ENCODE measurements at places on chromosomes 5 and 9. TPM values are rescaled to one million over a fixed set of nuclear protein-coding genes. Genes with fewer than 3 reads are reported as not detected.

SLC6A19 gene
- not detected for total RNA-seq

NMUR2 gene
- total RNA-seq, result not detected

SPINK1 gene
- not detected for total RNA-seq

IL3 gene
- not detected for total RNA-seq

ADAMTSL1 gene
- total RNA-seq, result 0.99 TPM

SV2C gene
- not detected for total RNA-seq

CDKN2B gene
- total RNA-seq, result 1.4 TPM

ZFP37 gene
- total RNA-seq, result 0.99 TPM

DNA sequence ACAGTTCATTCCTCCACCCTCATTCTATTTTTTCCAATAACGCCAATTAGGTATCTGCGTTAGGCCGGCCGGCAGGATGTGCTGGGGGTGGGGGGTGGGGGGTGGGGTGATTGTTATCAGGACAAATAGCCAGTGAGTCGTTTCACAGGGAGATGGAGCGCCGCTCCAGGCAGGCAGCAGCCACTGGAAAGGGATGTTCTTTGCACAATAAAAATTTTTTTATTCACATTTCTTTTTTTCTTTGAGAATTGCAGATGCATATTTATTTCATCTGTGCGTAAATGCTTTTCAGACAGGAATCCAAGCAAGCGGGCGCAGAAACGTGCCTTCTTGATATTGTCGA is 4.1 kb downstream of the LMX1B start:
- DNase-seq, result no peak

GRCh38 chr9:26677965-26678706 is 214.5 kb downstream of the CAAP1 start:
- no peak for DNase-seq

DNA sequence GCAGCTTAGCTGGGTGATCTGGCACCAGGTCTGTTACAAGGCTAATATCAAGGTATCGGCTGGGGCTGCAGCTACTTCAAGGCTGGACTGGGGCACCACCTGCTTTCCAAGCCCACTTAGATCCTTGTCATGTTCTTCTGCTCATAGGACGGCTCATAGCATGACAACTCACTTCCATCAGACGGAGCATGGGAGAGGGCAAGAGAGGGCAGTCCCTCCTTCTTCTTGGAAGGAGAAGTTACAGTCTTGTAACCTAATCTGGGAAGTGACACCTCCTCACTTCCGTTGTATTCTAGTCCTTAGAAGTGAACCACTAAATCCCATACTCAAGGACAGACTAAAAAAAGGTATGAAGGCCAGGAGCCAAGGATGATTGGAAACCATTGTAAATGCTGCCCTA is 258.2 kb downstream of the MAST4 start:
- no peak for DNase-seq

GRCh38 chr5:13746026-13746425 is 198.5 kb downstream of the DNAH5 start:
- DNase-seq, result peak; percentile 11

DNA sequence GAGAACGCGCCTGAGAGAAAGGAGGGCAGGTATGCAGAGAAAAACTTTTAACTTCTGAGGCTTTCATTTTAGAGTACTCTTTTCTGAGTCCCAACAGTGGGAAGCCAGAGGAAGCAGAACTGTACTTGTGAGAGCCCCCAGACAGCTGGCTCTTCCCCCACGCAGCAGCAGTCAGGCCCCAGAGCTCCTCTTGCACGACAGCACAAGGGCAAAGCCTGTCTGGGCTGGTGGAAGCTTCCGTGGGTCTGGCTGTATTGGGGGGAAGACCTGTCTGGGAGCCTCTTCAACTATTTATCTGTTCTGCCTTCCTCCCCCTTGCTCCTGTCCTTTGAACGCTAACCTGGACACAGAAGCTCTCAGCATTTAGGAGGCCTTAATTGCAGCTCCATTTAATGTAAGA is 68.2 kb downstream of the THBS4 start:
- no peak for DNase-seq

- DNase-seq, result peak; percentile 40
Observed at GRCh38 chr5:134846641-134846960, 833 bp downstream of the C5orf24 start.

GRCh38 chr5:131994533-131995226 is 16.8 kb downstream of the ACSL6 start:
- no peak for DNase-seq

GRCh38 chr9:7123743-7124142 is 366.0 kb downstream of the KDM4C start:
- no peak for DNase-seq

GRCh38 chr5:151686674-151687407 is at the start of gene SPARC:
Gene SPARC (minus strand): TSS chr5:151686915. CDS start chr5:151676188, 10,727 bp downstream.
- DNase-seq, result peak; percentile 89

DNA sequence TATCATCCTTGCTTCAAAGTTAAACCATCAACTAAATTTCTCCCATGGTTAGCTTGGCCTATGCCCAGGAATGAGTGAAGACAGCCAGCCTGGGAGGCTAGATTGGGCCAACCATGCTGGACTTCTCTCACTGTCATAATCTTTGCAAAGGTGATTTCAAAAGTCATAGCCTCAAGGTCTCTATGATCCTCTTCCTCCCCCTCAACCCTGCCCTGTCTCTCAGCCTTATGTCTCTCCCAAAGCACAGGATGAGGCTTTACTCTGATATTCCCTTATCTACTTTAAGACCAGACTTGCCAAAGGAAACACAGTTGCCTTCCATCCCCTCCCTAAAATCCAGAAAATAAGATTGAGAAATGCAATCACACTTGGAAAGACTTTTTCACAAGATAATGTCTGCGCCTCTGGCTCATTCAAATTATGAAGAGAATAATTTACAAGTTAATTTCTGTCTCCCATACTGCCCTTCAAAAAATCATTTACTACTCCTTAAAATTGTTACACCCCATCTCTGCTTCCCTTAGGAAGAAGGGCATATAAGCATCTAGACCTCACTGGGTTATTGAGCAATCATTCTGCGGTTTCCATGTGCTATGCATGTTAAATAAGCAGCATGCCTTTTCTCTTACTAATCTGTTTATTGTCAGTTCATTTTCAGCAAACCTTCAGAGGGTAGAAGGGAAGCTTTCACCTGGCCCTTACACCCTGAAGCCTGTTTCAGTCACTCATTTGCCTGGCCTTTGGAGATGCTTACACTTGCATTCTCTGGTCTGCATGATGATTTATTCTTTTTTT is 113.8 kb upstream of the ANKRD55 start:
- peak; percentile 76 for DNase-seq

- no peak for DNase-seq
Observed at GRCh38 chr5:93120771-93121170, 460.2 kb downstream of the NR2F1-AS1 start.

DNA sequence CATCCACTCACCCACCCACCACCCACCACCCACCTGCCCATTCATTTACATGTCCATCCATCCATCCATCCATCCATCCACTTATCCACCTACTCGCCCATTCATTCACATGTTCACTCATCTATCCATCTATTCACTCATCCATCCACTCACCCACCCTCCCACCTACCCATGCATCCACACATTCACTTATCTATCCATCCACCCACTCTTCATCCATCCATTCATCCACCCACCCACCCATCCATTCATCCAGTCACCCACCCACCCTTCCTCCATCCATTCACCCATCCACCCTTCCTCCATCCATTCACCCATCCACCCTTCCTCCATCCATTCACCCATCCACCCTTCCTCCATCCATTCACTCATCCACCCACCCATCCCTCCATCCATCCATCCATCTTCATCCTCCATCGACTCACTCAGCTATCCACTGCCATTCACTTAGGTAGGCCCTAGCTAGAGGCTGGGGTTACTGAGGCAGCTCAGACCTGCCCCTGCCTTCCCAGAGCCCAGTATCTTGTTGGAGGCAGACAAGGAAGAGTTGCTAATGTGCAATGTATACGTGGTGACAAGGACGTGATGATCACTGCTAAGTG is 12.7 kb downstream of the TSPAN17 start:
- DNase-seq, result no peak

DNA sequence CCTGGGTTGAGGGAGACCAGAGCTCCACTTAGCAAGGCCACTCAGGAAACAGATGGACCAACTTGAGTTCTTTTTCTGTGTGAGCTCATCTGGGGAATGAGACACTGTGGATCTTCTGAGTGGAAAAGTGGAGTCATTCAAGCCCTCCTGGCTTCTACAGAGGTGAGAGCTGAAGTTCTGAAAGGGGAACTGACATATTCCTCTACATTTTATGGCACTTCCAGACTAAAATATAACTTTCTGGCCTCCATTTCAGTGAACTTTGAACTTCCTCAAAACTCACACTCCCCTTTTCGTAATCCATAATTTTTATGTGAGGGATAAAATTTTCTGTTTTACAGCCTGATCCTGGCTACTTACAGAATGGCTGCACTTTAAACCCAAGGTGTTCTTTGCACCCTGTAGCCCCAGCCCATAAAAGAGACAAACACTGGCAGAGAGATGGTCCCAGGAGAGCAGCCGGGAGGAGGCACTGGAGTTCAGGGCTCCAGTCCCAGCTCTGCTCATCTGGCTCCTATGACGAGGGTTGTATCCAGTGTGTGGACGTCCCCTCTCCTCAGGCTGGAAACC is 10.8 kb downstream of the SPAAR start:
- DNase-seq, result peak; percentile 54

DNA sequence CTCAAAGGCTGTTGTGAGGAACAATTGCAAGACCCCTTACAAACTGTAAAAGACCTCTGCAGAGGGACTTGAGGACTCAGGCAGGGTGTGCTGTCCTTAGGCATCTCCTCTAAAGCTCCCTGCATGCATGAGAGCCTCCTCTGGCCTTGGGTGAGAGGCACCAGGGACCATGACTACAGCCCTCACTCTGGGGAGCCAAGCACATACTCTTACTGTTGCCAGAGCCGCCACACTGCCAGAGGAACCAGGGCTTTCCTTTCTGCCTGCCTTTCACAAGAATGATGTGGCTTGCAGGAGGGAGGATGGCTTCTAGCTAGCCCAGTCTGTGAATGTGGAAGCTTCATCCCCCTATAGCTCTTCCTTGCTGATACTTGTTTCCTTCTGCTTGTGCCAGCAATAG is 5.9 kb downstream of the IGFBPL1 start:
- no peak for DNase-seq

DNA sequence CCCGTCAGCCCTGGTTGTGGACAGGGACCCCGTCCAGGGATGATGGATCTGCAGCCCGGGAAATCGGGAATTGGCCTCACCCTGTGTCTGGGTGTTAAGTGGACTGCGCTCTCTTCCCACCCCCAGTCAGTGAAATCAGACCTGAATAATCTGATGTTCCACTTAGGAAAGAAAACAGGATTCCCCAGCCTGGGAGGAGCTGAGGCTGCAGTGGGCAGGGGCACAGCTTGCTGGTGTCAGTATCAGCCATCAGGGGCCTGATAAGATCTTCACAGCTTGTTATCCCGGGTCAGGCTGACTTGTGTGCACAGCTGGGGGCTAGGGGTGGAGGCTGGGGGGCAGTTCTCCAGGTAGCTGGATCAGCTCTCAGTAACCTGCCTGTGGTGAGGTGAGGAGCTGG is 29.1 kb downstream of the LMX1B start:
- DNase-seq, result no peak

GRCh38 chr5:2750758-2751464 is 566 bp downstream of the IRX2 start:
- DNase-seq, result no peak

DNA sequence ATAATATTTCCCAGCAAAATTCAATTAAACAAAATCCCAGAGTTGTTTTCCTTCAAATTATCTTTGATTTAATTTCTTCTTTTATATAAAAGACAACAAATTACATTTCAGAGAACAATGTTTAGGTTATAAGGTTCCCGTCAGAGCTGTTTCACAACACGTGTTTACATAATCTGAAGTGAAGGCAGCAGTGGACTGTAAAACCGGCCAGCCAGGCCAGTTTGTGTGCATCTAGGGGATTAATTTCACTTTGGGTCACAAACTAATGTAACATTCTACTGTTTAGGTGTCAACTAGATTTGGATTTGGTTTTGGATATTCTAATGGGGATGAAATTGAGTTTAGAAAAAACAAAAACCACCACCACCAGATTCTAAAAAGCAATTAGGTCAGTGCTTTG is 86.5 kb upstream of the PLPP1 start:
- DNase-seq, result no peak

DNA sequence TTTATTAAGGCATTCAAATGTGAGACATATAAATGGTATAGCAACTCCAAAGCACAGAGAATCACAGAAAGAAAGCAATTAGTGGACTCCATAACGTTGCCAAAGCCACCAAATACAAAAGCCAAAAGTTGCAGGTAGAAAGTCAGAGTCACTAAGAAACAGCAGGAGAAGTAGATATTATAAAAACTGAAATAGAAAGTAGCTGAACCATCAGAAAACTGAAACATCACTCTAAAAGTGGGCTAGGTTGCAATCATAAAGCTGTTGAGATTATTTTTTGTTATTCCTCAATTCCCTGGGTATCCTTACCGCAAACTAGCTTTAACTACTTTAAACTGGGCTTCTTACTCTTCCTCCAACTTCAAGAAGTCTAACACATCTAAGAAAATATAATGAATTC is 108.1 kb upstream of the ARRDC3 start:
- DNase-seq, result no peak

DNA sequence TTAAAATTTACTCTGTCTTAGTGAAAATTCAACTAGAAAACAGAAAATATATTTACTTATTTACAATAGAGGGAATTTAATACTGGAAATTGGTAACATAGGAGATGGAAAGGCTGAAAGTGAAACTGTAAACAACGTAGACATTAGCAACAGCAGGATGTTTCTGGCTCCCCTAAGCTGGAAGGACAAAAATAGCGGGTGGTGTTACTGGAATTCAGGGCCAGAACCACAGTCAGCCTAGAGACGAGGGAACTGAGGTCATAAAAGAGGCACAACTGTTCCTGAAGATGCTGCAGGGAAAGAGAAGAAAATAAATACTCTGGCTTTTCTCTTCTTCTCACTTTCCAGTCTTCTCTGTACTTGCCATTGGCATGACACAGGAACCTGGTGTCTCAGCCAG is 80.4 kb upstream of the NIPBL start:
- no peak for DNase-seq

DNA sequence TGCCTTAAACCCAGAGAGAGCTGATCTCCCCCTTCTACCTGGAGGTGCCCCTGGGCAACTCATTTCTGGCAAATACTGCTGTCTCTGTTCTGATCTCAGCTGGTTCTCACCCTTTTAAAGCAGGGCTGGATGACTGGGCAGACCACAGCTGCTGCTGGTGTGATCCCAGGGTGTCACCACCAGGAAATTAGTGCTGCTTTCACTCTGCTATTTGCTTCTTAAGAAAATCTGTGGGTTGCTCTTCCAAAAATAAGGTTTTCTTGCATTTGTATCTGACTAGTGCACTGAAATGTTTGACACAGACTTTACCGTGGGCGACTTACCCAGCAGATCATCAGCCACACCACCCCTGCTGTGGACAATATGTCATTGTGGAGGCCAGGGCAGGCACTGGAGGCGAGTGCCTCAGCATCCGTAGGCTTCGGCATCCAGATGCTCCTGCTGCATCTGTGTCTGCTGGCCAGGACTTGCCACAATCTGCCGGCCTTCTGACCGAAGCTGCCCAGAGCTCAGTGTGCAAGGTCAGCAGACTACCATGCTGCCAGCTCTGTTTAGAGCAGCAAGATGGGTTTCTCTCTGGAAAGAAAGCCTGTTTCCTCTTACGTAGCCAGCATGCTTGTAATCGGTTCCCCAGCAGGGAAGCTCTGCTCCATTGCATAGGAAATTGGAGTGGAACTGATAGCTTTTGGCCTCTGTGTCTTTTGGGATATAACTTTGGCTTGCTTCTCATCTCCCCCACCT is 13.6 kb downstream of the ARHGAP26 start:
- DNase-seq, result peak; percentile 52
